ENCODE measurements at places on chromosomes 7 and 10.

DNA sequence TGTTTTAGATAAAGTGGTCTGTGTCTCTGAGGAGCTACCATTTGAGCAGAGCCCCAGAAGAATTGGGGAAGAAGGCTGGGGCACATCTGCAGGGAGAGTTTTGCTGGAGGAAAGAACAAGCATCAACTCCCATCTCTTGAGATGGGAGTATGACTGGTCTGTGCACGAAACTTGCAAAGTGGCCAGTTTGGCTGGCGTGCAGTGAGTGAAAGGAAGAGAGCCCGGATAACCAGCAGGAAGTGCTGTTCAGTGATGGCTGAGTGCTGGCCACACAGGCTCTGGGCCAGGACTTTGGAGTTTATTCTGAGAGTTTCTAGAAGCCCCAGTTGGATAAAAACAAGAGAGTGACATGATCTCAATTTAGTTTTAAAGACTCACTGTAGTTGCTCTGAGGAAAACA, 34.4 kb upstream of the SVIL start:
- DNase-seq = no peak

GRCh38 chr7:80298201-80298600, 163.6 kb downstream of the GNAI1 start:
- DNase-seq = no peak

- no peak for DNase-seq
Measured at GRCh38 chr10:97598407-97599271, 9.1 kb downstream of the C10orf62 start.

- DNase-seq = no peak
Measured at GRCh38 chr10:73339436-73339835, 19.2 kb downstream of the CFAP70 start.

- no peak for DNase-seq
Measured at GRCh38 chr7:81029511-81029910, 110.7 kb upstream of the SEMA3C start.

Measured in type B pancreatic cell (in vitro differentiated cells).